ENCODE measurements at places on chromosomes 2 and 18. TPM values are rescaled to one million over a fixed set of nuclear protein-coding genes. Genes with fewer than 3 reads are reported as not detected.

The OSBPL6 gene
- 30.9 TPM for total RNA-seq

The KIAA2012 gene
- not detected for total RNA-seq

The CCNYL1 gene
- 4.8 TPM for total RNA-seq

The PPP4R1 gene
- total RNA-seq, result 82.3 TPM

The SMPD4 gene
- 60.8 TPM for total RNA-seq

The HOXD4 gene
- total RNA-seq, result 1.9 TPM

The RAB6D gene
- total RNA-seq, result 0.17 TPM

The CNRIP1 gene
- total RNA-seq, result 4.3 TPM

The TBR1 gene
- not detected for total RNA-seq

The LRATD1 gene
- total RNA-seq, result 53.4 TPM

The DQX1 gene
- 6.5 TPM for total RNA-seq

The SLC11A1 gene
- total RNA-seq, result 16.1 TPM

The HYCC2 gene
- 13.0 TPM for total RNA-seq

The CYP27A1 gene
- total RNA-seq, result 30.7 TPM

The ABCG8 gene
- total RNA-seq, result not detected

The PRSS56 gene
- not detected for total RNA-seq

The SAG gene
- total RNA-seq, result not detected

The STK11IP gene
- total RNA-seq, result 26.0 TPM

The MC5R gene
- not detected for total RNA-seq

The TM4SF20 gene
- not detected for total RNA-seq

The SLC9A4 gene
- total RNA-seq, result 0.24 TPM

The RIT2 gene
- total RNA-seq, result not detected

The PXDN gene
- total RNA-seq, result 7.0 TPM

The DSC3 gene
- 826 TPM for total RNA-seq

The ITGA4 gene
- total RNA-seq, result 1.2 TPM

The MARCHF4 gene
- not detected for total RNA-seq

The UNC80 gene
- not detected for total RNA-seq

The LDLRAD4 gene
- total RNA-seq, result 13.1 TPM

The DSC2 gene
- 33.7 TPM for total RNA-seq

The CHAC2 gene
- total RNA-seq, result 1.7 TPM

The ABCG5 gene
- not detected for total RNA-seq

The CIB4 gene
- not detected for total RNA-seq

The BCL2 gene
- 19.6 TPM for total RNA-seq

The POTEI gene
- total RNA-seq, result not detected

The PRKAG3 gene
- 0.26 TPM for total RNA-seq

All from suprapubic skin (tissue), 4 donors.